NCI-H1417 treated with DMSO at 0.1 percent for 48 hours (cell line): ENCODE measurements at places on chromosomes 3 and 15.

DNA sequence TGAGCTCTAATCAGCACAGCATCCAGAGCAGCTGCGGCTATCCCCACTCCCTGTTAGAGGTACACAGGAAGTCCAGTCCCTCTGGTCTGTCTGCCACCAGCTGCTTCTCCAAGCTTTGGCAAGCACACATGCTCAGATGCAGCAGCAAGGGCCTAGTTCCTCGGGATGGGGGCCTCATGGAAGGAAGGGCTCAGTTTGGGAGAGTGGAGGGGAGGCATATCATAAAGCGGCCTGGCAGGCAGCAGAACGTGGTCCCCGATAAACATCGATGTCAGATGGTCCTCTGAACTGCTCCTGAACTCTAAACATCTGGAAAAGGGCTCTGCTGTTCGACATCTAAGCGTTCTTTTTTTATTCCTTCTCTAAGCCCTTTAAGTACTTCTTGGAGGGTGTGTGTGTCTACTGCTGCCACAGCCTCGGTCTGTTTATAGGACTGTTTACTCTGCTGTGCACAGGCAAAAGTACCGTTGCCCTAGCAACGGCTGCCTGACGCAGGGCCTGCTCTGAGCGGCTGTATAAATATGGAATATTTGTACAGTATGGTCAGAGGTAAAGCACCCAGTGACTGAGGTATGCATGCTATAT lies 74.6 kb downstream of the PRICKLE2 start:
- DNase-seq = peak; percentile 47

GRCh38 chr15:70201425-70201775 lies 103.7 kb upstream of the TLE3 start:
- no peak for DNase-seq

- DNase-seq = peak; percentile 0
Measured at GRCh38 chr3:50978991-50979667, 304.4 kb downstream of the DOCK3 start.

DNA sequence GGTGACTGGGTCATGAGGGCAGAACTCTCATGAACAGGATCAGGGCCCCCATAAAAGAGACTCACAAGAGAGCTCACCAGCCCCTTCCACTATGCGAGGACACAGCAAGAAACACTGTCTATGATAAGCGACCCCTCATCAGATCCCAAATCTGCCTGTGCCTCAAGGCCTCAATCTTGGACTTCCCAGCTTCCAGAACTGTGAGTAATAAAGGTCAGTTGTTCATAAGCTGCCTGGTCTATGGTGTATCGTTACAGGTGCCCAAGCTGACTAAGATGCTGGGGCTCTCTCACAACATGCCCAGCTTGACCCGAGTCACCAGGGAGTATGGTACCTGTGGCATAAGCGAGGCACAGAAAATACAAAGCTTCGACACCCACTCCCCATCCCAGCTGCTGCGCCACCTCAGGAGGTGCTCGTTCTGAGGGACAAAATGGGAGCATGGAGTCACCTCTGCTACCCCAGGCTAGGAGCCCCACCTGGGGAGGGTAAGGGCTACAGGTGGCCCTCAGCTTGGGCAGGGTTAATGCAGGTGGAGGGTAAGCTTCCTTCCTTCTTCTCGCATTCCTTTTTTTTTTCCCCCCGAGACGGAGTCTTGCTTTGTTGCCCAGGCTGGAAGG lies 234.1 kb downstream of the ADAMTS17 start:
- DNase-seq = no peak

- peak; percentile 47 for DNase-seq
Measured at GRCh38 chr3:193572426-193572908, 17.8 kb upstream of the ATP13A4 start.

DNA sequence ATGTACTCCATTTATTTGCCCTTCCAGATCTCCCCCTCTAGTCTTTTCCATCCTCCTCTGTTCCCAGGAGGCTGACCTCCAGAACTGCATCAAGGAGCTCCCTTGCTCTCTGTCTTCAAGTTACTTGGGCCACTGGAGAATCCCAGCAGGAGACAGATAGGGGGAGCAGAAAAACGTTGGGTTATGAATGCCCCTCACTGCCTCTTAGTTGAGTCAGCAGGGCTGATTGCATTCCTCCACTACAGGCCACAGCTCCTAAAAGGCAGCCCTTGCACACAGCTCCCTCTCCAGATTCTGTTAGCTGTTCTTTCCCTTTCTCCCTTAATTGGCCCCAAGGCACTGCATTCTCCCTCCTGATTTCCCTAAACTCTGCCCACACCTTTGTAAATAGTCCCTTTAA lies 12.4 kb upstream of the CEP152 start:
- no peak for DNase-seq

GRCh38 chr3:129441215-129441614 lies 1.2 kb downstream of the IFT122 start:
- no peak for DNase-seq

DNA sequence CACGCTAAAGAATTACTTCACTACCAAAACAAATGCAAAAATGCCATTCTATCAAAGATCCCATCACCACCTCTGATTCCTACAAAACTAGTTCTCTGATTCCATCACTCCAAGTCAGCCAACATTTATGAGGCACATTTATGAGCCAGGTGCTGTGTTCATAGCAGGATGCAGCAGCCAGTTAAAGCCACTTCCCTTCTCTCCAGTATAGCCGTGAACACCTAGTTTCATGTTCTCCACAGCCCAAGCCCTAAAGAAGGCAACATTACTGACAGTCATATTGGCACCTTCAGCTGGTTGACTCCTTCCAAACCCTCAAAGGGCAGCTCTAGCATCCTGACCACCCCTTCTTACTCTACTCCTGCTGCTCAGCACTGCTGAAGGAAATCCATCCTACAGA lies 36.4 kb downstream of the RYK start:
- DNase-seq = no peak

- no peak for DNase-seq
Measured at GRCh38 chr3:53161820-53162671, 1.0 kb downstream of the PRKCD start.

- no peak for DNase-seq
Measured at GRCh38 chr3:33317963-33318709, 40.9 kb downstream of the FBXL2 start.

- no peak for DNase-seq
Measured at GRCh38 chr3:33919312-33920120, 121.1 kb downstream of the PDCD6IP start.

- DNase-seq = no peak
Measured at GRCh38 chr3:152030320-152030719, 156.9 kb downstream of the SUCNR1 start.

DNA sequence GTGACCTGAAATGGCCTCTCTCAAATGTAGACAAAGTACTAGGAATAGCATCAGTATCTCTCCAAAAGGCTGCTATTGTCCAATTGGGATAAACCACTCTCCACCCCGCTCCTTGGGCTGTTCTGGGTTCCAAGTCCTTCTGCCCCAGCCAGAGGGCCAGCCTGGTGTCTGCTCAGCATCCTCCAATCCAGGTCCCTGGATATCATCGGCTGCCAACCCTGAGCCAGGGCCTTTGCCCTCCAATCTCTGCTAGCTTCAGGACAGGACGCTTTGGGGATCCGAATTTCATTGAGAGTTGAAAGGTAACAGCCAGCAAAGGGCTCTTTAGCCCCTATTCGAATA lies 119.3 kb upstream of the ADPGK start:
- no peak for DNase-seq
